IPS DF 6.9 (cell line): ENCODE measurements at places on chromosomes 12 and 14.

DNA sequence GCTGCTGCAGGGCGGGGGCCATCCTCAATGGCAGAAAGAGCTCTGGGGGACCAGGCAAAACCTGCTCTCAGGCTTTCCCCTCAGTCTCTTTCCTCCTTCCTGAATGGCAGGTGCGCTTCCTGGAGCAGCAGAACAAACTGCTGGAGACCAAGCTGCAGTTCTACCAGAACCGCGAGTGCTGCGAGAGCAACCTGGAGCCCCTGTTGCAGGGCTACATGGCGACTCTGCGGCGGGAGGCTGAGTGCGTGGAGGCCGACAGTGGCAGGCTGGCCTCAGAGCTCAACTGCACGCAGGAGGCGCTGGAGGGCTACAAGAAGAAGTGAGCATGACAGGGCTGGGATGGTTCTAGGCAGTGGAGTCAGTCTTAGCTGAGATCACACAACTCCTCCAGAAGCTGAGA, 22.9 kb upstream of the KRT83 start:
- no peak for DNase-seq

- no peak for DNase-seq
Measured at GRCh38 chr14:85248881-85249635, 280.9 kb upstream of the FLRT2 start.

DNA sequence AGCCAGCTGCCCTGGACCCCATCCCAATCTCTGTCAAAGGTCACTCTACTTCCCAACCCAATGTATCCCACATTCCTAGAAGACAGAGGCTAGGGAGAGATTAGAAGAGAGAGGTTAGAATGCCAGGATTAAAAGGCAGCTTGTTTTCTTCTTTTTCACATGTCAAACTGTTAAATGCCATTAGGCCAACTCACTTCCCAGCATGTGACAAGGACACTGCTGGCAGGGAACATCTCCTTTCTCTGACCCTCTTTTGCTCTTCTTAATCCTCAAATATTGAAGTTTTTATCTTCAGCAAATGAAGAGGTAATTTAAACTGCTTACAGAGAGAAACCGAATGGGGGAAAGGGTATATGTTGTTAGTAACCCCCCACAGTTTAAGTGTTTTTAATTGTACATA, 89.1 kb downstream of the BBS10 start:
- DNase-seq = no peak

GRCh38 chr12:25574761-25575160, 21.7 kb upstream of the LMNTD1 start:
- DNase-seq = no peak

DNA sequence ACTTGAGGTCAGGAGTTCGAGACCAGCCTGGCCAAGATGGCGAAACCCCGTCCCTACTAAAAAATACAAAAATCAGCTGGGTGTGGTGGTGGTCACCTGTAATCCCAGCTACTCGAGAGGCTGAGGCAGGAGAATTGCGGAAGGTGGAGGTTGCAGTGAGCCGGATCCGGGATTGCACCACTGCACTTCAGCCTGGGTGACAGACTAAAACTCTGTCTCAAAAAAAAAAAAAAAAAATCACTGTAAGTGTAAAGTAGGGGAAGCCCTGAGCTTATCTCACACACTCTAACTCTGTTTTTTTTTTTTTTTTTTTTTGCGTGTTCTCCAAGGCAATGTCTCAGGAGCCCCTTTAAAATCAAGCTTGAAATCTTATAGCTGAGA, 421 bp upstream of the RBMS2 start:
- DNase-seq = no peak

GRCh38 chr14:24565766-24566165, 10.3 kb downstream of the CTSG start:
- DNase-seq = no peak

- DNase-seq = no peak
Measured at GRCh38 chr12:127785540-127785939, 481.4 kb upstream of the TMEM132C start.

- no peak for DNase-seq
Measured at GRCh38 chr12:3529281-3529680, 38.3 kb downstream of the PRMT8 start.

DNA sequence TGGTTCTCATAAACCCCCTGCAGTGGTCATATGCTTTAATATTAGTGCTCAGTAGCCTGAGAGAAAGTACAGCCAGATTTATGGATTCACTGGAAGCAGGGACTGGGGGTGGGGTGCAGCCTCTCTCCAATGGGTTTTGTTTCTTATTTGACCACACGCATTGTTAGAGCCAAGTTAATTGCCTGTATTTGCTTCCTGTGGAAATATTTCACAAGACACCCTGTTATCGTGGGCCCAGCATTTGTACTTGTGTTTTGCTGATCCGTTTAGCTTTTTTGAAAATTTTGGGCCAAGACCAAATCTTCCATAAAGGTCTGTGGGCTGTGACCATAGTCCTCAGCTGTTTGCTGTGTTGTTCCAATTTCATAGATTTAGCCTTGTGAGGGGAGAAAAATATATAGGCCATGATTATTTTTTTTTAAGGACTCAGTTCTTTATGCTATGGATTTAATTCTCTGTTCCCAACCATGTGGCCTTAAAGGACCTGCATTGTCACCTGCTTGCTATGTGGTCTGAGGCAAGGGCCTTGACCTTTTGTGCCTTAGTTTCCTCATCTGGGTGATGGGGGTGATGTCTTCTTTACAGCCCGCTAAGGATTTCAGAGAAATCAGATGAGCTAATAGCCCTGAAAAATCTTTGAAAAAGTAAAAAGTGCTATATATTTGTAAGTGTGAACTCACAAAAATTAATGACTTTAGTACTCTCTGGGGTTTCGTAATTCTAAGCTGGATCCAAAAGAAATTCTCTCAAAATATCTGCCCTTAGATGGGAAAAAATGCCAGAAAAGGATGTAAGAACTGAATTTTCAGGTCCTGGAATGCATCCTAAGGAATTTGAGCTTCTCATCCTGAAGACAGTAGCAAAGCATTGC, 370.2 kb downstream of the DPF3 start:
- DNase-seq = no peak

DNA sequence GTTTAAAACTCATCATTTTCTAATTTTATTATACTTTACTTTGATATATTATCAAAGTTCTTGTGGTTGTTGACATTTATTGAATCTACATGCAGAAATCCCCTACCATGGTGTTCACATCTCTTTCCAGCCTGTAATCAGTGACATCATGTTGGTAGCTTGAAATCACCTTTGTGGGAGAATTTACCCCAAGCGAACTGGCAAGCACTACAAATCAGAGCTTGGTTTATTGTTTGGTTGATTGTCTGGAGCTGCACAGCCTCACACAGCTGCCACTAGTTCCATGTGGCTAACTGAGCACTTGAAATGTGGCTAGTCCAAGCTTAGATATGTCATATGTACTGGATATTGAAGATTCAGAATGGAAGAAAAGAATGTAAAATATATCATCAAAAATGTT, 15.4 kb upstream of the KRT5 start:
- no peak for DNase-seq

- DNase-seq = no peak
Measured at GRCh38 chr12:113230315-113231234, 9.3 kb downstream of the TPCN1 start.

- no peak for DNase-seq
Measured at GRCh38 chr12:131003716-131004045, 50.0 kb downstream of the ADGRD1 start.

GRCh38 chr14:61525293-61526011, 169.9 kb upstream of the HIF1A start:
- no peak for DNase-seq

- DNase-seq = no peak
Measured at GRCh38 chr12:64187370-64187769, 34.7 kb downstream of the KICS2 start.

GRCh38 chr14:32230181-32230580, 27.1 kb upstream of the RNU6-8 start:
- DNase-seq = no peak

GRCh38 chr14:69887740-69888657, 8.8 kb downstream of the SMOC1 start:
- no peak for DNase-seq

DNA sequence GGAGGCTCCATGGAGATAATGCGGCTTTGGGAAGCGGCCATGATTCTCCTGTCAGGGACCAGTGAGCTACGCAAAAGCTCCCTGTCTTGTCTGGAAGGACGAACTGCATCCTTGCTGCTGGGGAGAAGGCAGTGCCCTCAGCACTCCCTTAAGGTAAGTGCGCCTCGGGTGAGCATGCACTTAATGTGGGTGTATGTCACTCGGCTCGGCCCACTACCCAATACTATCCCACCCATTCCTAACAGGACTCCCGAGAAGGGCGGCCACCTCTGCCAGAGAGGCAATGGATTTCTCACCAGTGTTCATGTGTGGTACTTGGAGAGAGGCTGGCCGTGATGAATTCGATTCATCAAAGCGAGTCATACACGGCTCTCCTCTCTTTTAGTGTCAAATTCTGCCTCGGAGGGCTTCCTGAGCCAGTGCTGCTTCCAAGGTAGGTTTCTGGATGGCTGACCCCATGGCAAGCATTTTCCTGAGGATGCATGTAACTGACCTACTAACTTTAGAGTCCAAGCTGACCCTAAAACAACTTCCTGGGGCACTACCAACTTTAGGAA, 151.7 kb upstream of the RTL1 start:
- DNase-seq = no peak

GRCh38 chr14:53968726-53969125, 12.1 kb upstream of the BMP4 start:
- no peak for DNase-seq

GRCh38 chr12:28191051-28192048, 1.1 kb downstream of the CCDC91 start:
- DNase-seq = no peak

DNA sequence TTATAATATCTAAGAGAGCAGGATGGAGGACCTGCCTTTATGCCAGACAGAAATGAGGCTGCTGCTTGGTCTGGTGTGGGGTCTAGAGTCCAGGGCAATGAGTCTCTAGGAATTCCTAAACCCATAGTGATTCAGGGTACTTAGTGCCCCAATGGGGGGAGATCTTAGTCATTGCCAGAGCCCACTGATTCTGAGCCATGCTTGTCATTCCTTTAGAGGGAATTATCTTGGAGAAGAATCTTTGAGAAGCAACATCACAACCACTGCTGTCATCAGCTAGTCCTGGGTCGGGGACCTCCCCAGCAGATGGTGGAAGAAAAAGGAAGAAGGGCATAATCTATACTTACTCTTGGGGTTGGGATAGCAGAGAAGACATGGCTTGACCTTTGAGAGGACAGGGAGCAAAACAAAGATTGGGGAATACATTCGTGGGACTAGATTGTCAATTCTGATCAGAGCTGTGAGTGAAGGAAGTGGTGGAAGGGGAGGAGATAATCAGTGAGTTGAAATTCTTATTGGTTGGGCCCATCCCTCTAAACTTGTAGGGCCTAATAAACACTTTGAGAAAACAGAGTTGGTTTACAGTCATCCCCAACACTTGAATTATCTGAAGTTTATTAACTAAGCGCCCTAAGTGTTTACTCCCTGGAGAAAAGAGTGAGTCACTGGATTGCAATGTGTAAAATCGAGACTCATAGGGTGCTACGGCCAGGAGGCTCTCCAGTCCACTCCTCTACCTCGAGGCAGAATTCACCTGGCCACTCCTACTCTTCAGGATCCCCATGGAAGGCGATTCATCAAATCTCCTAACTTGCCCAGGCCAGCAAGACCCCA, 3.0 kb upstream of the KRT3 start:
- no peak for DNase-seq
